ENCODE measurements at places on chromosomes 2 and 18.
A peak's percentile ranks its signal among the peaks of the same experiment; 100 is the strongest.

- DNase-seq, result no peak
These were observed 160.3 kb downstream of the CSRNP3 start for GRCh38 chr2:165629776-165630175.

DNA sequence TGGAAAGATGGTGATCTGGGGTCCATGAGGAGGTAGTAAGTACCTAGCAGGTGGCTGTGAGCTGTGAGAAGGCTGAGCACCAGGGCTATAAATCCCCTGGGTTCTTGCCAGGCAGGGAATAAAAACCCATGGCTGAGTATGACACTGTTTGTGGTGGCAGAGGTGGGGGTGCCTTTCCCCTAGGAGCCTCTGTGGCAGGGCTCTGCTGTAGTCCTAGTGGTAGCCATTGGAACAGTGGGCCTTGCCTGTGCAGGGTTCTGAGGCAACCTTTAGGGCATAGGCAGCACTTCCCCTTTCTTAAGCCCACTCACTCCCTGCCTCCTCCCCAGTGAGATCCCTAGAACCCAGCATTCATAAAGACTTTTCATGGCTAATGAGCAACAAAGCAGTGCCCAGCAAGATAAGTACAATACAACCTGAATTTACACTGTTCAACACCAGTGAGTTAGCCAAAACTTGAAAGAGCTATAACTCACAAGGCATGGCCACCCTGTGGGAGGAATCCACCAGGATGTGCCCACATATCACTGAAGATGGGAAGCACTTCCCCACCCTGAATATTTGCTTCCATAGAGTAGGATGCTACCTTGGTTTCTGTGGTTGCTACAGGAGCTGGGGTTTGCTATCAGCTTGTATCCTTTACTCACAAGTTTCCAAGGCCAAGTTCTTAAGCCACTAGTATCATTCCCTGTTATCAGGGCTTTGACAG lies 100.9 kb upstream of the NEUROD1 start:
- DNase-seq, result no peak

GRCh38 chr2:25279091-25279651 lies 62.6 kb downstream of the DNMT3A start:
- no peak for DNase-seq

DNA sequence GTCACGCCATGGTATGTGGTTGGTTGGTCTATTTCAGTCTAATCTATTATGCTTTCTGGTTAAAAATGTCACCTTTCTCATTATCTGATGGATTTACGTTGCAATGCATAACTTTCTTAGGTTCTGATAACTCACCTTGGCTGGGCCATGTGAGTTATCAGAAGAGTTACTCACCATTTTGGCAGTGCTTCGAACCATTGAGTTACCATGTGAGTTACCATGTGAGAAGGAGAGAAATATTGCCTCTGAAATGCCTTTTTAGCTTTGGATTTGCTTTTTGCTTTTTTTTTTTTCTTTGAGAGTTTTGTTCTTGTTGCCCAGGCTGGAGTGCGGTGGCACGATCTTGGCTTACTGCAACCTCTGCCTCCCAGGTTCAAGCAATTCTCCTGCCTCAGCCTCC lies 1.6 kb downstream of the SMARCAL1 start:
- DNase-seq, result no peak

DNA sequence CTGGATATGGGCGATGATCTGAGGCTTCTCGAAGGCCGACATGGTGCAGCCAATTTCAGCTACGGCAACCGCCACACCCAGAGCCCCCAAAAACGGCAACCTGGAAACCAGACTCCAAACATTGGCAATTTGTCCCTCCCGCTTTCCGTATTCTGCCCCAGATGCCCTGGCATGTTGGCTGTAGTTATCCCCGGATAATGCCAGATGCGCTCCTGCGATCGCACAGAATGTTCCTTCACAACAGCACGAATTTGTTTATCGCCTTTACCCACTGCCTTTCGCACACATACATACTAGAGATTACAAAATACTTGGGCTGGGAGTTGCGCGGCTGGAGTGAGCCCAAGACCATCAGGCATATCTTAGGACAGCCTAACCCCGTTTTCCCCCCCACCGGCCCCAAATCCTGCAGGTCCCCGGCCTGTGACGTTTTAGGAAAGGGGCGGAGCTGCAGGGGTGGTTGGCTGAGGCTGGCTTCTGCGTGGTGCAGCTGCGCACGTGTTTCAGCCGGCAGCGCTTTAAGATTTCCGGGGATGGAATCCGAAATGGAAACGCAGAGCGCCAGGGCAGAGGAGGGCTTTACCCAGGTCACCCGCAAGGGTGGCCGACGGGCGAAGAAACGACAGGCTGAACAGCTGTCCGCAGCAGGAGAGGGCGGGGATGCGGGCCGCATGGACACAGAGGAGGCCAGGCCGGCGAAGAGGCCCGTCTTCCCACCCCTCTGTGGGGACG lies at the start of gene PNO1:
PNO1 (plus strand) TSS at position 487 of the 732 bp plus-strand sequence; CDS start at position 534, 47 bp downstream.
- DNase-seq, result peak; percentile 97

GRCh38 chr2:46489423-46490174 lies 10.2 kb downstream of the TMEM247 start:
- DNase-seq, result no peak

DNA sequence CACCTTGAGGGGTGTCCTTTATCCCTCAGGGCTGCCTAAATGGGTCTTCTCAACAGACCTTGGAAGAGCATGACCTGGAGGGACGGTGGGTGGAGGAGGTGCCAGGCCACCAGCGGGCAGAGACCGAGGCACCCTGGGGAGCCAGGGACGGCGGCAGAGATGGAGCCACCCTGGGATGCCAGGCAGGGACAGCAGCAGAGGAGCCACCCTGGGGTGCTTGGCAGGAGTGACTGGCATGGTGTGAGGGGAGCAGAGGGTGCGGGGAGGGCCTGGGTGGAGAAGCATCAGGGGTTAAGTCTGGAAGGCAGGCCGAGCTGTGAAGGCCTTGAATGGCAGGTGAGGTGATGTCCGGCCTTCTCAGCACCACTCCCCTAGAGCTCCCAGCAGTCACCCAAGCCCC lies 56.1 kb downstream of the CIB4 start:
- no peak for DNase-seq

DNA sequence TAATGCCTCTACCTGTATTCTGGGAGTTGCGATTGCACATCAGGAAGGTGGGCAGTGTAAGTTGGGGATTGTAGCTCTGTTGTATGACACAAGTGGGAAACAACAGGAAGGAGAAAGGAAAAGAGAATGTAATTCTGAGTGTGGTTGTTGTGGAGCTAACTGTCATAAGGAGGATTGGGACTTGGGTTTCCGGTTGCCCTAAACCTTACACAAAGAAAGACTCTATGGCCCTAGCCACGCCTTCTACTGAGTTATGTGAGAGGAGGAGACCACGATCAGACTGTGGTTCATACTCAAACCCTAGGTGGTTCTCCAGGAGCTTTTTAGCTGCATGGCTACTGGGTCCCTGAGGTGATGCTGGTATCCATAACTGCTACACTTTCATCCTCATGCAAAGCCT lies 86.5 kb downstream of the TANC1 start:
- DNase-seq, result no peak

DNA sequence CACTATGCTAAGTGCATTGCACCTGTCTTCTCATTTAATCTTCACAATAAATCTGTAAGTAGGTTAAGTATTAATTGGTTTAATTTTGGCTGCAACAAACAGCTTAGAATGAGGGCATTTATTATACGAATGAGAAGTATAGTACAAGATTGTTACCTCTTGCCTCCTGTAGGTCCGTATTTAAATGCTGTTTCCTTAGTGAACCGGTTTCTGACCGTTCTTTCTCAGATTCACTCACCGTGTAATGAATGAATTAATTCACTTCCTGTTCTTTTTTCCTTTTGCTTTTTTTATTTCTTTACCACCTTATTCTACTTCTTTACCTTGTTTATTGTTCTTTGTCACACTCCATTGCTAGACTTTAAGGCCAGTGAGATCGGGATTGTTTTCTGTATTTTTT lies 153.8 kb upstream of the RASGRP3 start:
- DNase-seq, result no peak

DNA sequence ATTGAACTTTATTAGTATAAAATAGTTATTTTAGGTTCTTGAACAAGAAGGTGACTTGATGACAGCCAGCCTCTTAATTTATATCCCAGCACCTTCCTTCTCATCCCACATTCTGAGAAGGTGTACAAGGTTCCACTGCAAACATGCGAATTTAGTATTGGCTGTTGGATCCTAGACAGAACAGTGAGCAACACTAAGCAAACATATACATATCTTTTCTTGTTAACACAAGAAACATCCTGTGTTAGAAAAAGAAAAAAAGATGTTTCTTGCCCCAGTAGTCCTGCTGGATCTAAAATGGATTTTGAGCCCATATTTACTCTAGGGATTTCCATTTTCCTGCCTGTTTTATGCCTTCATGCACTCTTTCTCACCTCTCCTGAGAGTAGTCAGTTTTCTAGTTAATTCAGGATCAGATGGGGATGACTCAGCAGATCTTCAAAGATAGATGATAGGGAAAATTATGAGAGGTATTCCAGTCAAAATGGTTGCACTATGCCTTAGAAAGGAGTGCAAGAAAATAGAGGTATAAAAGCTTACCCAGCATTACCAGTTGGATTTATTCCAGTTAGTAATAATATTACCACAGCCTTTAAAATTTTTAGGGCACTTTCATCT lies 336.5 kb downstream of the MEIS1 start:
- DNase-seq, result no peak

All from CD4-positive, alpha-beta T cell (primary cell).